ENCODE measurements at places on chromosomes 1 and 21.

GRCh38 chr1:48035371-48036141, 38.4 kb upstream of the TRABD2B start:
- no peak for DNase-seq

DNA sequence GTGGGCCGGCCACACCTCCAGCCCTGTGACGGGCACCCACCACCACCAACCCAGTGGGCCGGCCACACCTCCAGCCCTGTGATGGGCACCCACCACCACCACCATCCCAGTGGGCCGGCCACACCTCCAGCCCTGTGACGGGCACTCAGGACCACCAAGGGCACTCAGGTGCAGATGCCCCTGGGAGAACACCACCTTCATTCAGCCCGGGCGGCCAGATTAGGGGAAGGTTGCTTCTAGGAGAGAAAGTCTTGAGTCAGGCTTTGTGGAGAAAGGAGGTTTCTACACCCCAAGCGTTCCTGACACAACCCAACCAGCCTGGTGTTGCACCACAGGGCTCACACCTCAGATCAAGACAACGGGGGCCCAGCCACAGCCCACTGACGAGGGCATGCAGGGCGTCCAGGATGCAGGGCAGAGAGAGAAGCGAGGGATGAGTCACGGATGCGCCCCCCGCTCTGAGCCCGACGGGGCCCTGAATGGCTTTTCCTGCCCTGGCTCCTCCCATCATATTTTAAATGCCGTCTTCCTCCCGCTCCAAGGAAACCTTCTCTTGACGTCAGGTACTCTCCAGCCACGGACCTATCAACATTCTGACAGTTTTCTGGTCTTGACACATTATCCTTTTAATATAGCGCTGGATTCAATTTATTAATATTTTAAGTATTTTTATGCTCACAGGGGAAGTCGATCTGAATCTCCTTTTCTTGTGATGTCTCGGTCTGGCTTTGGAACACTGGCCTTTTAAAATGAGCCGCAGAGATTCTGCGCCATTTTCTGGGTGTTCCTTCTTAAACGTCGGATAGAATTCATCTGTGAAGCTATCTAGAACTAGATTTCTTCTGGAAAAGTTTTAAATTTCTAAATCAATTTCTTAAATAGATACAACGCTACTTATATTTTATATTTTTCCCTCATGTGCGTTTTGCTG, 631 bp upstream of the SPATC1L start:
- DNase-seq: peak; percentile 93

DNA sequence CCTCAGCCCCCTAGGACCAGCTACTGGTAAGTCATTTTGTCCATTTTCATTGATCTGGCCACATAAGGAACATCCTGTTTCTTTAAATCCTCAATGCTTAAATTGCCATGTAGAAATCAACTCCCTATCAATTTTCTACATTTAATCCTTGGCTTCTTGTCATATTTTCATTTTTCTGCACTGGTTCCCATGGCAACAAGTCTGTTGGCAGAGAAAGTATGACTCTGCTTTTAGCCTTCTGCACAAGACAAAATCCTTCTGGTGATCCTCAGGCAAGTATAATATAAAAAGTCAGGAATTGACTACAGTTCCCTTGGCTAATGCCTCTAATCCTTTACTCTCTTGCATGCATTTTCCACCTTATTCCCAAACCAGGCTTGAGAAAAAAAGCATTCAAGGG, 65.0 kb downstream of the LRRC40 start:
- DNase-seq: peak; percentile 13

DNA sequence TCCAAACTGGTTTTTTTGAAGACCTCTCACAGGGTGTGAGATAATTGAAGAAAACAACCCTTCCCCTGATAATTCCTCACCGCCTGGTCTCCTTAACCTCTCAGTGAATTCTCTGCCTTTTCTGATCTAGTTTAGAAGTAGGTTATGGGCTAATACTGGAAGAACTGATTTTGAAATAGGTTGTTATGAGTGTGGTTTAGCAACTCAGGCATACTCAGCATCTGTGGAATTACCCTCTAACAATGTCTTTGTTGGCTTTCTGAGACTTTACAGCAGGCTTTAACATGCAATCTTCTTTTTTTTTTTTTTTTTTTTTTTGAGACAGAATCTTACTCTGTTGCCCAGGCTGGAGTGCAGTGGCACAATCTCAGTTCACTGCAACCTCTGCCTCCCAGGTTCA, 10.3 kb upstream of the PLD5 start:
- DNase-seq: no peak

- peak; percentile 73 for DNase-seq
Measured at GRCh38 chr1:6127587-6128163, 52.4 kb downstream of the CHD5 start.

GRCh38 chr1:13642306-13643004, 57.5 kb upstream of the PRDM2 start:
- DNase-seq: no peak

DNA sequence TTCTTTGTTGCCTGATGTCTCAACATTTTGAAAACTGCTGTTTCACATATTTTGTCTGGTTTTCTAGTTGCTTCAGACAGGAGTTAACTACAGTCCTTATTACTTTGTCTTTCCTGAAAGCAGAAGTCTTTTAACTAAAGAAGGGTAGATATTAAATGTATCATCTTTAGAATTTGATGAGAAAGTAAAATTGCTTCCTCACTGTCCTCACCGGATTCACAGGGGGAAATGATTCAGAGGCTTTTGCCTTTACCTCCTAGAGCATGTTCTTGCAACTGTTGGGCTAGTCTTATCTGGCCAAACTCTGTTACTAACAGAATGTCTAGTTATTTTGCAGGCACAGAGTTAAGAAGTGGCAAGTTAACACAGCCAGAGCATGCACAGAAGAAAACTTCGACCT, 107.2 kb upstream of the VAV3 start:
- DNase-seq: no peak

GRCh38 chr1:31761883-31762282, 2.3 kb downstream of the ADGRB2 start:
- DNase-seq: no peak

GRCh38 chr1:86773341-86774288, 69.2 kb downstream of the SH3GLB1 start:
- DNase-seq: peak; percentile 20

GRCh38 chr1:111818081-111818480, 62.4 kb downstream of the DDX20 start:
- no peak for DNase-seq

- no peak for DNase-seq
Measured at GRCh38 chr1:4106731-4107130, 206.7 kb upstream of the C1orf174 start.

Data from dermis blood vessel endothelial cell (primary cell).